Stimulated activated CD4-positive, alpha-beta T cell treated with anti-CD3 and anti-CD28 coated beads, TNF-alpha, amount 100 ng/mL, for 24 hours (primary cell): ENCODE measurements at places on chromosomes 12 and 14.

DNA sequence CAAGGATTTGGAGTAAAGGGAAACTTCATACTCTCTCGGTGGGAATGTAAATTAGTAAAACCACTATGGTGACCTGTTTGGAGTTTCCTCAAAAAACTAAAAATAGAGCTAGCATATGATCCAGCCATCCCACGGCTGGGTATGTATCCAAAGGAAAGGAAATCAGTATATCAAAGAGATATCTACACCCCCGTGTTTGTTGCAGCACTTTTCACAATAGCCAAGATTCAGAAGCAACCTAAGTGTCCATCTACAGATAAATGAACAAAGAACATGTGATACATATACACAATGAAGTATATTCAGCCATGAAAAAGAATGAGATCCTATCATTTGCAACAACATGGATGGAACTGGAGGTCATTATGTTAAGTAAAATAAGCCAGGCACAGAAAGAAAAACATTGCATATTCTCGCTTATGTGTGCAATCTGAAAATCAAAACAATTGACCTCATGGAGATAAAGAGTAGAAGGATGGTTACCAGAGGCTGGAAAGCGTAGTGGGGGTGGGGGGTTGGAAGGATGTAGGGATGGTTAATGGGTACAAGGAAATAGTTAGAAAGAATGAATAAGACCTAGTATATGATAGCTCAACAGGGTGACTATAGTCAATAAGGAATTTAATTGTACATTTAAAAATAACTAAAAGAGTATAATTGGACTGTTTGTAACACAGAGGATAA, 468.0 kb downstream of the BCAT1 start:
- no peak for DNase-seq

DNA sequence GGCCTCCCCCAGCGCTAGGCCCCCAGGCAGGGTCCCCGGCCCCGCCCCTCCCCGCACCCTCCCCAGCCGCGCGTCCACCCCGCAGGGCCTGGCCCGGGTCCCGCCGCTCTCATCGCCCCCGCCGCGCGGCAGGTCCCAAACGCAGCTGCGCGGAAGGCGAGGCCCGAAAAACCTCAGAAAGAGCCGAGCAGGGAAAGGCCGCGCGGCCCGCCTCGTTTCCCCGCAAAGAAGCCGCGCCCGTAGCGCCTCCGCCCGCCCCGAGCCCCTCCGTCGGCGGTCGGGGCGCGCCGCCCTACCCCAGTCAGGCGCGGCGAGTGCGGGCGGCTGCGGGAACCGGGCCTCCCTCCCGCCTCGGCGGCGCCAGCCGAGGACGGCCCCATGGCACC, 324 bp downstream of the POLE start:
- no peak for DNase-seq

DNA sequence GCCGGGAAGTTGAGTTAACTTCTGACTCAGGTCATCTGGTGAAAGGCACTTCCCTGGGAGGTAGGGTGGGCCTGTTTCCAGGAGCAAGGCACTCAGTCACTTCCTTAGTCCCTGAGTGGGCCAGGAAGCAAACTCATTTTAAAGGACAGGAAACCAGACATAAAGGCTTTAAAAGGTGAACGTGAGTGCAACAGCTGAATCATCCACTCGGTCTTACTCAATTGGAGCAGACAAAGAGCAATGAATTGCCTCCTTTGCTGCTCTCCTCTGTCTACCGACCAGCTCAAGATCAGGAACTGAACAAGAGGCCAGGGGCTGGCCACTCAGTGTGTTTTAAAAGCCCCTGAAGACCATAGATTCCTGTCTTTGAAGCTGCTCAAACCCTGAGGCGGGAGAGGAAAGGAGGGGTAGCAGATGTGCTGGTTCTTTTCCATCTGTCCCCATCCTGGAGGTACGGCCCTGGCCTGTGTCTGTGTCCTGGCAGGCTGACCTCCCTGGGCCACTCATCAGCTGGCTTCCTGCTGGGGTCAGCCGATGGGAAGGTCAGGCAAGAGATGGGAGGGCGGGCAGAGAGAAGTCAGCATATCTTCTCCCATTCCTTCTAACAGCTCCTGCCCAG, 148.9 kb downstream of the PPM1H start:
- DNase-seq, result no peak

DNA sequence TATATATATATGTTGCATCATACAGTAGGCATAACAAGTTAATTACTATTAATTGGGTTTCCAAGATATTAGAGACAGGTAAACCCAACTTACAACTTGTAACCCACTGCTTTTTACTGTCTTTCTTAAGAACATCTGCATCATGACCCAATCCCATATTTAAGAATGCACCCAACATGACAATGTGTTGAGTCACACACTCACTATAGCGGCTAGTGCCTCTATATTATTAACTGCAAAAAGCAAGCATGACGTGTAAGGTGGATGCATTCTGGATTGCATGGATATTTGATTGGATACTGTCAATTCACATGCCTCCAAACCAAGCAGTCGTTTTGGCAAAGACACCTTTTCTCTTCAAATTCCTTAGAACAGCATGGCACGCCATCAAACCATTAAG, 68.2 kb downstream of the KSR2 start:
- no peak for DNase-seq

DNA sequence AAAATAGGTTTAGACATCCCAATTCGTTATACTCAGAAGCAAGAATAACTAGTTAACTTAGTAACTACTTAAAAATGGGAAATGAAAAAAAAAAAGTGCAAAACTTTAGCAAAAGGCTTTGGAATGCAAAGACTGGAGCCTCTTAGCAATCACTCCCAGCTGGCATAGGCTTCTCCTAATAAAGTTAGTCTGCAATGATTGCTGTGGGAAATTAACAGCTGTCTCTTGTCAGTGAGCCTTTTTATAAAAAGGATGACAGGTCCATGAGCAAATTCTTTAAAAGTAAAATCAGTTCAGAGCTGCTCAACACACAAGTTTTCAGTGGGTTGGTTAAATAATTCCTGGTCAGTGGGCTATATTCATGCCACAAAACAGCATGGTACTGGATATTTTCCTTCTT, 7.4 kb upstream of the SYCP3 start:
- no peak for DNase-seq

GRCh38 chr12:94165138-94165537, 16.8 kb downstream of the PLXNC1 start:
- no peak for DNase-seq

DNA sequence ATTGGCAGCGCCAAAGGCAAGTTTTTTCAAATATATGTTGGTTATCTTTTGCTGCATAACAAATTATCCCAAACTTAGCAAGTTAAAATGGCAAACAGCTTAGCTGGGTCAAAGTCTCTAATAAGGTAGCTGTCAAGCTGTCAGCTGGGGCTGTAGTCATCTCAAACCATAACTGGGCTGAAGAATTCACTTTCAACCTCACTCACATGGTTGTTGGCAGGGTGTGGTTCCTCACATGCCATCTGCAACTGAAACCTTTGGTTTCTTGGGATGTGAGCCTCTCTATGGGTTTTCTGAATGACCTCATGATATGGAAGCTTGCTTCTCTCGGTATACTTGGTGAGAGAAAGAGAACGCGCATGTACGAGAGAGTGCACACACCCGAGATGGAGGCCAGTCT, 125.4 kb downstream of the LRIG3 start:
- no peak for DNase-seq

DNA sequence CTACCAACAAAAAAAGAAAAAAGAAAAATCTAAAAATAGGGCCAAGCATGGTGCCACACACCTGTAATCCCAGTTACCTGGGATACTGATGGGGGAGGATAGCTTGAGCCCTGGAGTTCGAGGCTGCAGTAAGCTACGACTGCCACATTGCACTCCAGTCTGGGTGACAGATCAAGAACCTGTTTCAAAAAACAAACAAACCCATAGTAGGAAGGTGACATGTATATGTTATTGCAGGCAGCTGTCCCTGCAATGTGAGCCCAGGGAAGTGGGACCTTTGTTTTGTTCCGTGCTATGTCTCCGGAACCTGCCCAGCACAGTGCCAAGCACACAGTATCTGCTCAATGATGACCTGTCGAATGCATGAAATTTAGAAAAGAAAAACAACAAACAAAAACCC, 37.2 kb upstream of the YY1 start:
- DNase-seq, result no peak

GRCh38 chr12:89185181-89185580, 167.1 kb downstream of the DUSP6 start:
- DNase-seq, result no peak

GRCh38 chr12:57240926-57241401, 10.0 kb downstream of the STAC3 start:
- no peak for DNase-seq

- no peak for DNase-seq
Measured at GRCh38 chr12:92393504-92393903, 247.9 kb upstream of the BTG1 start.

DNA sequence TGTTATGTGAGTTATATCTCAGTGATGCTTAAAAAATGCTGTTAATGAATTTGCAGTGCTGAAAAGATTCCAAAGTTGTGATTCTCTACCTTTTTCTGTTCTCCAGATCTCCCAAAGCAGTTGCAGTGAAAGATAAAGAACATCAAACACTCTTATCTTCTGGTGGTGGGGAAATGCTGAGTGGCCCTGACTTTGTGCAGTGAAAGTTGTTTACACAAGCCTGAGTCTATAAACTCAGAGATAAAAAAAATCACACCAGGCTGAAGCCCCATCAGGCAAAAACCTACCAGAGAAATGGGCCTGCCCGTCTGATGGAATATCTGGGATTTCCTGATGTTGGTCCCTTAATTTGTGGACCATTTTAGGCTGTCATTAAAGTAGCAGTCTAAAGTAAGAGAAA, 46.1 kb downstream of the RASSF3 start:
- no peak for DNase-seq

DNA sequence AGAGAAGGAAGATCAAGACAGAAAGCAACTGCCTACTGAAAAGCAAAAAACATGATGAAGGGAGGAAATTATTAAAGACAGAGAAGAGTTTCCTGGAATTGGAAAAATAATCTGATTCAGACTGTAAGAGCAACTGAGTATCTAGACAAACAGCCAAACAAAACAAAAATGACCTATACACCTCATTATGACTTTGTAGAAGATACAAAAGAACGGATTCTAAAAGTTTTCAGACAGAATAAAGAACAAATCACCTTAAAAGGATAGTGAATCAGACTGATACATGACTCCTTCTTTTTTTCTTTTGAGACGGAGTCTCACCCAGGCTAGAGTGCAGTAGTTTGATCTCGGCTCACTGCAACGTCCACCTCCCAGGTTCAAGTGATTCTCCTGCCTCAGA, 10.4 kb downstream of the OSBPL8 start:
- no peak for DNase-seq

DNA sequence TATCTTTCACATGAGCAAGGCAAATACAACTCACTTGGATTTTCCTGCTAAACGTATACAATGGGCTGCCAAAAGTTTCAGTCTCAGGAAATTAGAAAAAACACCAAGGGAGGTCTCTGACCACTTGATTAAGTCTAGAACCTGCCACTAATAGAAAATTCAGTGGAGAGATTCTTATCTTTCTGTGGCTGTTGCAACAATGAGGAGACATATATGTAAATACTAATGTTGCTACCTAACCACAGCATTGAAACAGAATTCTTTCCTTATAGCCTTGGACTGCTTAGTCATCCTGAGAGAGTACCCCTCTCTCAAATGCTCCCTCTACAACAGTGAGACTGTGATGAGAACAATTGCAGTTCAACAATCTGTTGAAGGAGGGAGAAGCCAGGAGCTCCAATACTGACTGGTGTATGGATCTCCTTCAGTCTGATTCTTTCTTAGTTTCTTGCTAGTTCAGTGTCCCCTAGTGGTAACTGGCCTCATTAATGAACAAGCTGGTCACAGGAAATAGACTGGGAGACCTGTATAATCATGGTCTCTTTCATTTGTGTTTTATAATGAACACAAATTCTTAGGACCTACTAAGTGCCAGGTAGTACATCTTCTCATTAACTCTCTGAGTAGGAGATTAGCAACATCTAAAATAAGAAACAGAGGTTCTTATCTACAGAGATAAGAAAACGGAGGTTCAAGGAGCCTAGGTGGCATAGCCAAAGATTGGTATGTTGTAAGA, 164.5 kb downstream of the SLC38A4 start:
- DNase-seq, result no peak

DNA sequence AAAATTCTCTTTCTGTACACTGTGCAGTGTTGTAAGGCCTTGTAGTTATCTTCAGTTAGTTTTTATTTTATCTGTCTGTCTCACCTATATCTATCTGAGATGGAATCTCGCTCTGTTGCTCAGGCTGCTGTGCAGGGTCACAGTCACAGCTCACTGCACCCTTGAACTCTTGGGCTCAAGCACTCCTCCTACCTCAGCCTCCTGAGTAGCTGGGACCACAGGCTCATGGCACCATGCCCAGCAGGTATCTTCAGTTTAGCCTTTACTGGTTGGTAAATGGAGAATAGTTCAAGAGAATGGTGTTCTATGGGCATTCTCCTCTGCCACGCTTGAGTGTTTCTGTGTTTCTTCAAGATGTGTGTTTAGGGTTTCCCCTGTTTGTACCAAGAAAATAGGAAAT, 13.6 kb downstream of the TULP3 start:
- DNase-seq, result no peak
